ENCODE measurements at places on chromosomes 3 and 15.

DNA sequence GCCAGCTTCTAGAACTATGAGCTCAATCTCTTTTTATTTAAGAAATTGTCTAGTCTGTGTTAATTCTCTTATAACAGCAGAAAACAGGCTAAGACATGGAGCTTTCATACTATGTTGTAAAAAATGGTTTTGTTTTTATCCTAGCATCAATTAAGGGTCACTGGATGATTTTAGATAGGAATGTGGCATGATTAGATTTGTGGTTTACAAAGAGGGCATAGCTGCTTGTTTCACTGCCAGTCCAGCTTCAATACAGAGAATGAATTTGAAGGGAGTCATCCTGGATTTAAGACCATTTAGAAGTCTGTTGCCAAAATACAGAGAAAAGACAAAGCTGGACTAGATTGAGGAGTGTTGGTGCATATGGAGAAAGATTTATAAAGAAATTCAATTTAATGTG is 532.6 kb upstream of the CCDC54 start:
- no peak for DNase-seq

- DNase-seq: no peak
These were observed 8.8 kb downstream of the PTPN9 start for GRCh38 chr15:75570126-75570845.

DNA sequence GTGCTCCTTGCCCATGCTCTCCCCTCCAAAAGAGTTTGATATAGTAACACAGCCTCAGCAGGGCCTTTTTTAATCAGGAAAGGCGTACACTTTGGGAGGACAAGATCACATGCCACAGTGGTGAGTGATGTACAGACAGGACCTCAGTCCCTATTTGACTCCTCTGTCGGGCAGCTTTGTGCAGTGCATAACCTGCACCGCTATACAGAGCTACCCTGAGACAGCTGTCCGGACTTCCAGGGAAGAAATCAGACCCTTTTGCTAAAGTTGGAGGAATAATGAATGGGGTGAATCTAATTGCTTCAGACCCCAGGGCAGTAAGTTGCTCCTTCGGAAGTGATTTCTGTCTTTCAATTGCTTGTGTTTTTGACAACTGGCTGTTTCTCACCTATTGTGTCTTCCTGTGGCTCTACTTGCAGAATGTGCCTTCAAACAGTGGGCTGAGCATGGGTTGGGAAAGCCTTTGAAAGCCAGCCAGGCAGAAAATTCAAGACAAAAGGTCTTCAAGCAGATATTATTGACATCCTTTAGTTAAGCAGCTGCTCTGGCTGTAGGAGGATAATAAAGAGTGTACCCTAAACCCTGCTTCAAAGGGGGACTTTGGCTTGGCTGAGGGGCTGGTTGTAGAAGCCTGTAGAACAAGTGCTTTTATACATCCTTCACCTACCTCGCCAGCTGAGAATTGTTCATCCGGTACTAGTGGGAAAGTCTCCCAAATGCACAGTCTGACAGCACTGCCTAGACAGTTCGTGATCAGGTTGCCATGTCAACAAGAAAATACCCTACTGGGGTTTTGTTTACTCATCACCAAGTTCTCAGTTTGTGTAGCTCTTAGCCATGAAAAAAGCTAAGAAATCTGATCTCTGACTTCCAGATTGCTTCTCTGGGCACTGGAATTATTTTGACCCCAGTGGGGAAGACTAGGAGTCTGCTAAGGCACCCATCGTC is 35.1 kb downstream of the SNTN start:
- no peak for DNase-seq

DNA sequence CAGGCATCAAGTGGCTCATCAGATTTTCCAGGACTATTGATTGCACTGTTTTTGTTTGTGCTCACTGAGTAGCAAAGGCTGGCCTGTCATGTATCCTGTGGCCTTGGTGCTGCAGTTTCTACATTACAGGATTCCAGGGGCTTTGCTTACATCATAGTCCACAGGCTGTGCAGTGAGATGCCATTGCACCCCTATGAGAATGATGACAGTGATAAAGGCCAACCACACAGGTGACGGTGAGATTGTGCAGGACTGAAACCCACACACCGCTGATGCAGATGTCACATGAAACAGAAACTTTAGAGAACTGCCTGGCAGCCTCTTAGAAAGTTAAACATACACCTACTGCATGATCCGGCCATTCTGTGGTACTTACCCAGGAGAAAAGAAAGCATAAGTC is 195.0 kb upstream of the UBE3A start:
- DNase-seq: no peak

DNA sequence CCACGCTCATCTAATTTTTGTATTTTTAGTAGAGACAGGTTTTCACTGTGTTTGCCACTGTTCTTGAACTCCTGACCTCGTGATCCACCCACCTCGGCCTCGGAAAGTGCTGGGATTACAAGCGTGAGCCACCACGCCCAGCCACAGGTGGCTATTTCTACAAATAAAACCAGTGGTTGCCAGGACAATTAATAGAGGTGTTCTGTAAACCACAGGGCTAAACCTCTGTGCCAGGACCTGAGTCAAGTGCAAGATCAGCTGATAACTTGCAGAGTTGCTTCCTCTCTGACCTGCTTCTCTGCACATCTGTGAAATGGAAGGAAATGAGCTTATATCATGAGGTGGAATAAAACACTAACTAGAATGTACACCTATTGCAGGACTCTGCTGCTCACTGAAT is 72.8 kb downstream of the CD200R1L start:
- no peak for DNase-seq

- no peak for DNase-seq
These were observed 74.2 kb upstream of the POU1F1 start for GRCh38 chr3:87350367-87351199.
